Activated naive CD8-positive, alpha-beta T cell treated with anti-CD3 and anti-CD28 coated beads for 36 hours (primary cell): ENCODE measurements at places on chromosomes 6 and 20. TPM values are rescaled to one million over a fixed set of nuclear protein-coding genes. Genes with fewer than 3 reads are reported as not detected.

- DNase-seq, result no peak
These were observed 37.7 kb downstream of the ADGRF1 start for GRCh38 chr6:47004463-47004862.

The GRM1 gene
- total RNA-seq, result not detected

DNA sequence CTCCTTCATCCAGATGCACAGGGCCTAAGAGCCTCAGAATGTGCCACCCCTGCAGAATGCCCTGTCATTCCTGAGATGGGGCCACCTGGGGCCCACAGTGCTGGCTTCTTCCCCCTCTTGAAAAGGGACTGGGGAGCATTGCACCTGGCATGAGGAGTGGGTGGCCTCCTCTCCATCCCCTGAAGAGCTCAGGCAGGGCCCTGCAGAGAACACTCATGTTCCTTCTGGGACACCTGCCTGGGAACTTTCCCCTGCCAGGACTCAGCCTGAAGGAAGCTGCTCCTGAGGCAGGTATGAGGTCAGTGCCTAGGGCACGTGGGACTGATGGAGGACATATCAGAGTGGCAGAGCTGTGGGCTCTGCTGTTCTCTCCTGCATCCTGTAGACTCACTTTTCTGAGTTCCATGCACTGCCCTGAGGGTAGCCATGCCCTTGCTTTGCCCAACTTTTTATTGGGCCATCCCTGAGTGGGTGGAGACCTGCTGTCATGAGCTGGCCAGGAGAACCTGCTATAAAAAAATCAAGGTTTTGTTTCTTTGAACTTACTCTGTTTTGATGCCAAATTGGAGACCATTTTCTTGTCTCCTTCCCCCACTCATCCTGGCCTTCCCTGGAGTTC lies 19.5 kb downstream of the CCDC167 start:
- no peak for DNase-seq

The RAB22A gene
- total RNA-seq, result 12.8 TPM

- no peak for DNase-seq
These were observed 53.1 kb upstream of the SNX9 start for GRCh38 chr6:157769776-157770426.

- DNase-seq, result no peak
These were observed 114.0 kb downstream of the PDSS2 start for GRCh38 chr6:107345393-107345792.

DNA sequence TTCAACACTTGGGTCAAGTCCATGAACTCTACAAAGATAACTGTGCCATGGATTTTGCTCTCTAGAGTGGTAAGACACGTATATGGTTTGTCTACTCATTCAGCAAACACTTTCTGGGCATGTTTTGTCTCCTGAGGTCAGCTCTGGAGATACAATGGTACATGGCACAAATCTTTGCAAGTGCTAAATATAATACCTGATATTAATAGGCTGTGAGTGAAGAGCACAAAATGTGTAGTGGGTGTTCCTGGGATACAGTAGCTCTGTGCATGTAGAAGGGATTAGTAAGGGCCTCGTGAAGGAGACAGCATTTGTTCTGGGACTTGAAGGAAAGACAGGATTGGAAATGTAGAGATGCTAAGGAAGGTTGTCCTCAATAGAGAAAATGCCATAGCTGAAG lies 360.9 kb downstream of the BCKDHB start:
- no peak for DNase-seq

The SLC22A1 gene
- not detected for total RNA-seq

The GNAS-AS1 gene
- total RNA-seq, result 1.3 TPM

The SIRPB1 gene
- 4.5 TPM for total RNA-seq

The WFDC10B gene
- total RNA-seq, result not detected

DNA sequence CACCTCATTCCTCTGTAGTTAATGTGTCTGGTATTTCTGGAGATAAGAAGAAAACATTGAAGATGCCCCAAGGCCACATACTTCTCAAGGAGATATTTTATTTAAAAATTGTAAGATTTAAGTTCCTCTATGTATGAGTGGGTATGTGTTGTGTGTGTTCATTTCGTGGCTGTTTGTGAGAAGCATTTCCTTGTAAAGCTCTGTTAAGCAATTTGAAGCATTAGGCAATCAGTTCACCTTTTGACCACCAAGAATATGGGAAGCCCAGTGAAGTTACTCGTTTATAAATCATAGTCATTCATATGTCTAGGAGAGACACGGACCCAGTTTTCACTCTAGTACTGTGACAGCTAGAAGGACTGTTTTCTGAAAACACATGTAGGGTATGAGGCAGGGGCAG lies 717.6 kb upstream of the MAP3K7 start:
- DNase-seq, result no peak

GRCh38 chr20:36262440-36262839 lies 26.2 kb downstream of the AAR2 start:
- DNase-seq, result no peak

The MYB gene
- total RNA-seq, result 36.6 TPM

GRCh38 chr6:30683980-30684338 lies 2.5 kb downstream of the PPP1R18 start:
- no peak for DNase-seq

The ENPP3 gene
- total RNA-seq, result 0.45 TPM

- no peak for DNase-seq
These were observed 137.2 kb downstream of the EYA2 start for GRCh38 chr20:47031821-47032220.

DNA sequence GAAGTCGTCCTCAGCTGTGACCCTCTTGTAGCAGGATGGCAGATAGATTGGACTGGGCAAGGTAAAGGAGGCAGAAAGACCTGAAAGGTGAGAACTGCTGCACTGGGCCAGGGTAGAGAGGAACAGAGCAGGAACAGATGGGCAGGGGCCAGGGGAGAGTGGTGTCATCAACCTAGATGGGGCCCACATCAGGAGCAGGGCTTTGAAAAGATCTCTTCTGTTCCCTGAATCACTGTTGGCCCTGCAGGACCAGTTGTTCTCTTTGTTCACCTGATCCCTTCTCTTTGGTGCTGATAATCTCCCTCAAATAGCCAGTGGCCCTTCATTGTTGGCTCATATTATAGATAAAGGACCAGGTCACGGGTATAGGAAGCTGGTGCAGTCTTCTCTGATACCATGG lies 59.9 kb downstream of the DTD1 start:
- no peak for DNase-seq

The ZC2HC1B gene
- not detected for total RNA-seq

DNA sequence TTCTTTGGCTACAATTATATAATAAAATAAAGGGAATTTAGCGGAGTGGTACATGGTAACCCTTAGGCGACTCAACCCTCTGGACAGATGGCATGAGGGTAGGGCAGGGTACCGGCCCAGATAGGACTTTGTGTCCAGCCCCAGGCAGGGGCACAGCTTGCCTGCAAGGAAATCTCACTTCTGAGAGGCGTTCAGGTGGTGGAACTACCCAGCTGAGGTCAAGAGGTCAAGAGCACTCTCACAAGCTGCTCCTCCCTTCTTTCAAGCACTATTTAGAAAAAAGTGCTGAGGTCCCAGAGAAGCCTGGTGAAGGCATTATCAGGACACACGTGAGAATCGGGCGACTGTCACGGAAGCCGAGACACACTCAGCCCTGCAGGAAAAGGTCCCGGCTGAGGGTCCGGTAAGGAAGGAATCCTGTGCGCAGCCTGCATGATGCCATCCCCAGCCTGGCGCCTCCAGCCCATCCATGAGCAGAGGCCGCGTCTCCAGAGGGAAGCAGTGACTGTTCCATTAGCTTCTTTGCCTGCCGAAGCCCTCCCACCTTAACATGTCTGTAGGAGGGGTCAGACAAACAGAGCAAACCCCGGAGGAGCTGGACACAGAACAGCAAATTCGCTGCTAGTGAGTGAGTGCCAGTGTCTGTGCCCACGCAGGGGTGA lies 54.8 kb downstream of the WDR27 start:
- DNase-seq, result no peak

The SLC13A3 gene
- total RNA-seq, result not detected

DNA sequence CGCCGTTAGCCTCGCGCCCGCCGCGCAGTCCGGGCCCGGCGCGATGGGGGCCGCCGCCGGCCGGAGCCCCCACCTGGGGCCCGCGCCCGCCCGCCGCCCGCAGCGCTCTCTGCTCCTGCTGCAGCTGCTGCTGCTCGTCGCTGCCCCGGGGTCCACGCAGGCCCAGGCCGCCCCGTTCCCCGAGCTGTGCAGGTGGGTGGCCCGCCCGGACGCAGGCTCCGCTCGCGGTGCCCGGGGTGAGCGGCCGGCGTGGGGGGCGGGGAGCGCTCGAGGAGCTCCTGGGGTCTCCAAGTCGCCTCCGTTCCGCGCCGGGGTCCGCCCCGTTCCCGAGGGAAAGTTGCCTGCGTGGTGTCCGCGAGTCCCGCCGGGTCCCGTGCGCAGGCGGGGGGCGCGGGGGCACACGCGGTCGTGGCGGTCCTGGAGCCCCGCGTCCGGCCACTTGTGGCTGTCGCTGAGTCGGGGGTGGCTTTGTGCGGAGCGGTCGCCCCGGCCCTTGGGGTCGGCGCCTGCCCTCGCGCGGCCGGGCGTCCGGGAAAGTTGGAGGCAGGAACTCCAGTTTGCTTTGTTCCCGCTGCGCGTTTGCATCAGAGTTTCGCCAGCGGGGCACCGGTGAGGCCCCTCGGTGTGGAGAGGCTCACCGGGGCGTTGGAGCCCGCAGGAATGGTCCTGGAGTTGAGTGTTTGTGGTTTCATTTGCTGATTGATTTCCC lies 476 bp downstream of the IGF2R start:
- peak; percentile 42 for DNase-seq

The HUS1B gene
- total RNA-seq, result 1.0 TPM

- DNase-seq, result no peak
These were observed 26.7 kb downstream of the ZNF337 start for GRCh38 chr20:25669826-25670422.

DNA sequence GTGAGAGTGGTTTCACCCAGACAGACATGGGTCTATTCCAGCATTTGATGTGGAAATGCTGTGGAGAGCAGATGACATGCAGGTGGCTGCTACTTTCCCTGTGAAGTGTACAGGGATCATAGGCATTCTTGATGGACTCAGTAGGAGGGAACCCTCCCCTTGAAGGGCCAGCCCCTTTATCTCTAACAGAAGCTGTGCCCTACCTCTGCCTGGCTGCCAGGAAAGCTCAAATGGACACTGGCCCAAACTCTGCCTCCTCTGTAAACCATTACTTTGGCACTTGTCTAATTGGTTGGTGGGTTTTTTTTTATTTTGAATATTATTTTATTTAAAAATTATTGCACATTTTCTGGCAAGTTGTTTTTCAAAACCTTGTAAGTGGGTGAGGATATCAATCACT lies 106.7 kb upstream of the GGTLC1 start:
- no peak for DNase-seq

- no peak for DNase-seq
These were observed 144.4 kb upstream of the SSTR4 start for GRCh38 chr20:22890594-22891300.

DNA sequence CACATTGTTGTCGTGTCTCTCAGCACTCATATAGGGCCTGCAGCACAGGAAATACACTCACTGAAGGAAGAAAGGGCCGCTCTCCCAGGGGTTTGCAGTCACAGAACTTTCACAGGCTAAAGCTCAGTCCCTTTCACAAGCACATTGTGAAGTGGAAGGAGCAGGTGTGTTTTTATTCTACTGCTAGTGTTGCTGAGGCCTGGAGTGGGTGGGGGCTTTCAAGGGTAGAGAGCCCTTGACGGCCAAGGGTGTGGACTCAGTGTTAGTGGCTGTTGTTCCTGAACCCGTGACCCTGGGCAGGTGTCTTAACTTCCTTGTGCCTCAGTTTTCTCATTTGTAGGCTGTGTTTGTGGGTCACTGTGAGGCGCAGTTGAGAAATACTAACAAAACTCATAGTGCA lies 66.2 kb upstream of the SLC22A1 start:
- no peak for DNase-seq

- no peak for DNase-seq
These were observed 20.8 kb downstream of the NKX2-2 start for GRCh38 chr20:21493049-21493448.

GRCh38 chr6:83252719-83253118 lies 59.6 kb downstream of the RWDD2A start:
- no peak for DNase-seq

DNA sequence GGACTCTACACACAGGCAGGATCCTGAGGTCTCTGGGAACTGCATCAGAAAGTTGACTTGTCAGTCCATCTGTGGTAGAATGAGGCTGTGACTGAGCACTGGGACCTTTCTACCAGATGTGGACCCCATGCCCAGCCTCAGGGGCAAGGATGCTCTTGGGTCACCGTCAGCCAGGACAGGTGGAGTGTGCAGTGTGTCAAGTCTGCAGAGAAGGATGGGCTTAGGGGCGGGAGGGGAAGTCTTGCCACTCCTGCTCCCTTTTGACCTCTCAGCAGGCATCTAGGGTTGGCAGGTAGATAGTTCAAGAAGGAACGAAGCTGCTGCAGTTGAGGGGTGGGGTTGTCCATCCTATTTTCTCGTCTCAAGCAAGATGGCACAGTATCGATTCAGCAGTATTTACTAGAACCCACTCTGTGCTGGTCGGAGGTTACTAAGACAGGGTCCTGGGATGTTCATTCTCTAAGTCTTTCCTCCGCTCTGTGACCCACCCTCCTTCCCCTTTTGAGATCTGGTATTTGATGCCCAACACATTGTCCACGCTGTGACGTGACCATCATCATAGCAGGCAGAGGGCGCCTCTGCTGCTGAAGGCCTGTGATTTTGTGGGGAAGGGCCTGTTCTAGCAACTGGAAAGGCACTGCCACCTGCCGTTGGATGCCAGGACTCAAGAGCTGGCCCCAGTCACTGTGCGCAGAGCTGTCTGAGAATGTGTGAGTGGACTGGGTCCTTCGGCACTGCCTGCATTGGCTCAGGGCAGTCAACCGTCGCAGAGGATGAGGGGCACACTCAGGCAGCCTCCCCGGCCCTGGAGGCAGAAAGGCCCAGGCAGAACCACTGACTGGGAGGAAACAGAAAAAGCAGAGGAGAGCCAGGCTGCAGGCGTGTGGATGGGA lies 23.2 kb downstream of the RBCK1 start:
- DNase-seq, result no peak

- DNase-seq, result no peak
These were observed 930.8 kb downstream of the QKI start for GRCh38 chr6:164345327-164345726.

GRCh38 chr6:161882196-161882765 lies 608.4 kb upstream of the AGPAT4 start:
- no peak for DNase-seq

- no peak for DNase-seq
These were observed 42.9 kb upstream of the LRFN2 start for GRCh38 chr6:40630051-40630450.

GRCh38 chr6:163538331-163538730 lies 123.8 kb downstream of the QKI start:
- DNase-seq, result no peak

DNA sequence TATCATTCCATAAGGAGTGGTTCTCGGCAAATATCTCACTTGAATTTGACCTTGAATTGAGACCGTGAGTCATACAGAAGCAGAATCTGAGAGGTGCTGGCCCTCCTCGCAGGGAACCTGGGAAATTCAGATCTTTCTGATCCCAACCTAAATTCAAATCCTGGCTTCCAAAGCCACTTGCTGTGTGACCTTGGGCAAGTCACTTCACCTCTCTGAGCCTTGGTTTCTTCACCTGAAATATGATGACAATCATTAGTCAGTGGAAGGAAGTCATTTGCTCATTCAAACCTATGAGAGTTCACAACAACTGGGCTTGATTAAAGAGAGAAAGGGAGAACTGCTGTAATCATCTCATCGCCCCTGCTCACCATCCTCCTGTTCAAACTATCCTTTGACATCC lies 7.2 kb downstream of the BPIFA3 start:
- no peak for DNase-seq

The ANGPT4 gene
- not detected for total RNA-seq
